ENCODE measurements at places on chromosomes 4 and X.
A peak's percentile ranks its signal among the peaks of the same experiment; 100 is the strongest.

DNA sequence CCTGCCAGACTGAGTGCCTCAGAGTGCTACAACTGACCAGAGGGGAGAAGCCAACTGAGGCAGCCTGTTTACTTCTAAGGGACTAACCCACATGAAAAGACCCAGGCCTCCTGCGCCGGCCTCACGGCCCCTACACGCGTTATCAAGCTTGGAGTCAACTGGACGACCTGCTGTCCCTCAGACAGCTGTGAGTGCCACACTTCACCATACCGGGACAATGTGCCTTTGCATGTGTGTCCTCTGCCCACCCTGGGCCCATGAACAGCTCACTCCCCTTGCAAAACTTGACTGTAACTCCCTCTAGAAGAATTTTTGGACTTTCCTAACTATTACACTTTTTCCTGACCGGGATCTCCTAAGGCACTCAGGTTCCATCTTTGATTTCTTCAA is 1.8 kb downstream of the NOP14 start:
- DNase-seq, result no peak

DNA sequence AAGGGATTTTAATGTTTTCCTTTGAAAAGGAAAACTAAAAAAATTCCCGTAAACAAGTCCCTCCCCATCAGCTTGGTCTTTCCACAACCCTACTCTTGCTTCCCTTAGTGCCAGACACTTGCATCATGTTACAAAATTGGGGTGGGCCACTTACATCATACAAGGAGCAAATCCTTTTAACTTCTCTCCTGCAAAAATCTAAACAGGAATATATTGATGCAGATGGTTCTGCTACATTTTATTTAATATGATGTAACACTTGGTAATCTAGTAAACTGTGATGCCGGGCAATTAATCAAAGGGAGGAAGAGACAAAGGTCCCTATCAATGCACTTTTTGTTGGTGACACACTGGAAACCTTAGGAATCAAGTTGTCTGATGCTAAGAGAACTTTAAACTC is 125.3 kb downstream of the UBE2K start:
- DNase-seq, result no peak

DNA sequence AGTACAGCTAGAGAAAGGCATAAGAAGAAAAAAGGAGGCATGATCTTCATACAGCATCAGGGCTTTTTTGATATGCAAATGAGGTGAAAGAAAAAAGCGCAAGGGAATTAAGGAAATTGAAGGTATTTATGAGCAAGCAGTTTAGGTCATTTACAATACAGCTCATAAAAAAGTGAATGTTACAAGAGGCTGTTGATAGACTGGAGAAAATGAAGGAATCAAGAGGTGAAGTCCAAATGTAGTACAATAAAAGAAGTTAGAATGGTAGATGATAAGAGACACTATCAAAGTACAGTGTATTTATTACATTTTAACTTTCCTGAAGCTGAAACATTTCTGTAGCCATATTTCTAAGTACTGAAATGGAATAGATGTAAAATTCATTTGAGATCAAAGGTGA is 1349.5 kb downstream of the ADGRL3 start:
- no peak for DNase-seq

DNA sequence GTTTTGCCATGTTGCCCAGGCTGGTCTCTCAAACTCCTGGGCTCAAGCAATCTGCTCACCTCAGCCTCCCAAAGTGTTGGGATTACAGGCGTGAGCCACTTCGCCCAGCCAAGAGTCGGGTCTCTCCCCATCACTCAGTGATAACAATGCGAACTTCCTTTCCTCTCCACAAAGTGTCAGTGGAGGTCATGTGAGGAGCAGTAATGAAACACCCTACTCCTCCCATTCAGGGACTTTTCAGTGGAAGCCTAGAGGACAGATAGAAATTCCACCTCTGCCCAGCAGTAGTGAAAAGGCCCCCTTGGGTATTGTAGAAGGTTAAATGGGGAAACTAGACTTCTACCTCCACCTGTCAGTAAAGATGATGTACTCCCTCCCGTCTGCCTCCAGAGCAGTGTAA is 141.9 kb upstream of the STK26 start:
- DNase-seq, result no peak

DNA sequence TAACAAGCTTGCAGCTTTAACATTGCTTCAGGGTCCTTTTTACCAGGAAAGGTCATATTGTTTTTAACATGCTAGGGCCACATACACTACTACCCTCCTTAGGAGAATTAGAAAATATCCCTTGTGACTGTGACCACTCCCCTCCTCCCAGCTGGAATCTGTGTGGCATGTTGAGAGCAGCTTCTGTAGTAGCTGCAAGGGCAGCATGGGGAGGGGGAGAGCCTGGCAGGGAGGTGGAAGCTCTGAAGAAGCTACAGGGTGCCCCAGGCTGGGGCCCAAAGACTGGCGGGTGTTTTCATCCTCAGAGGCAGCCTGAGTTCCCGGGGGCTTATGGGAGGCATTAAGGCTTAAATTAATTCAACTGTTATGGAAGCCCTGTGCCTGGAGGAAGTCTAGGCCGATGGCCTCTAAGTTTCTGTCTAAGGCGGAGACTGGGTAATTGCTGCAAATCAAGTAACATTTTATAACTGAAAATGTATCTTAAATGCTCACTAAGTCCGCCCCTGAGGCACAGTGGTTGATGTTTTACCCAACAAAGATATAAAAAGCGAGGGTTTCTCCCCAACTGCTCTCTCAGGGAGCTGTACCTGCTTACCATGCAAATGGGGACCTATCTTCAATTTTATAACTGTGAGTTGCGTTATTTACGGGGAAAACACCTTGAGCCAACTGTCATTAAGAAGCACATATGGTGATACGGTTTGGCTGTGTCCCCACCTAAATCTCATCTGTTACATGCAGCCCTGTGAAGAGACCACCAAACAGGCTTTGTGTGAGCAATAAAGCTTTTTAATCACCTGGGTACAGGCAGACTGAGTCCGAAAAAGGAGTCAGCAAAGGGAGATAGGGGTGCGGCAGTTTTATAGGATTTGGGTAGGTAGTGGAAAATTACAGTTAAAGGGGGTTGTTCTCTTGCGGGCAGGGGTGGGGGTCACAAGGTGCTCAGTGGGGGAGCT is 37.4 kb upstream of the STS start:
- no peak for DNase-seq

DNA sequence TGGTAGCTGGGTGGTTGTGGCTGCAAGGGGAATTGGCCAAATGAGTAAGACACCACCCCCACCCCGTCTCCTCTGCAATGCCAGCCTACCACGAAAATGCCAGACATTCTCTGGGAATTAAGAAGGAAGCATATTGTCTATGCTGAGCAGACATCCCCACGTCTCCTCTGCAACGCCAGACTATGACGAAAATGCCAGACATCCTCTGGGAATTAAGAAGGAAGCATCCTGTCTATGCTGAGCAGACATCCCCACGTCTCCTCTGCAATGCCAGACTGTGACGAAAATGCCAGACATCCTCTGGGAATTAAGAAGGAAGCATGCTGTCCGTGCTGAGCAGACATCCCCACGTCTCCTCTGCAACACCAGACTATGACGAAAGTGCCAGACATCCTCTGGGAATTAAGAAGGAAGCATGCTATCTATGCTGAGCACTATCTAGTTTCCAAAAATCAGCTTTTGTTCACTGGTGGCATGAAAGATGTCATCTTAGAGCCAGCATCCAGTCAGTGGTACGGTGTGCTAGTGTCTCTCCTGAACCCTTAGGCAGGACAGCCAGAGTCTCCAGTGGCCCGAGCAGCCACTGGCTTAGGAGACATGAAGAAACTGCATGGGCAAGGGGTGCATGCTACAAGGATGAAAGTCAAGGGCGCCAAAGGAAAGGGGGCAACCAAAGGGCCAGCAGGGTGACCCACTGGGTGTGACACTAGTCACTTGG is 339.8 kb upstream of the FRG1 start:
- DNase-seq, result no peak

DNA sequence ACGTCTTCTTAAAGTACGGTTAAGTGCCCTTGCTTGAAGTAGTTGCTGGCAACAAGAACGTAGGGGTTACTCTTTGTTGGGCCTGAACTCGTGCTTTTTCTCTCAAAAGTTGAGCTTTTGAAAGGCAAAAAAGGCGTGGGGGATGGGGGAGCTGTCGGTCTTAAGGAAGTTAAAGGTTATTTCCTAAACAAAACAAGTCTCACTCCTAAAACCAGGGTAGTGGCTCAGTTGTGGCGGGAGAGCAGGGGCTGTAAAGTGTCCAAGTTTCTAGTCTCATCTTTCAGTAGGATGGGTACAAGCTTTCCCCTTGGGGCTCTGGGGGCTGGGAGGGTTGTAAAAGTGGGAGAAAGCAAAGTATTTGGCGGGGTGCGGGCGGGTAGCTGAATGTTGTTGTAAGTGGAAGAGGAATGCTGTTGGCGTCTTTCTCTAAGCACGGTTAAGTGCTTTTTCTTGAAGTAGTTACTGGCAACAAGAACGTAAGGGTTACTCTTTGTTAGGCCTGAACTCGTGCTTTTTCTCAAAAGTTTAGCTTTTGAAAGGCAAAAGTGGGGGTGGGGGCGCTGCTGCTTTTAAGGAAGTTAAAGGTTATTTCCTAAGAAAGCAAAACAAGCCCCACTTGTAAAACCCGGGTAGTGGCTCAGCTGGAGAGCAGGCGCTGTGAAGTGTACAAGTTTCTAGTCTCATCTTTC is 904 bp upstream of the WDR1 start:
- no peak for DNase-seq

DNA sequence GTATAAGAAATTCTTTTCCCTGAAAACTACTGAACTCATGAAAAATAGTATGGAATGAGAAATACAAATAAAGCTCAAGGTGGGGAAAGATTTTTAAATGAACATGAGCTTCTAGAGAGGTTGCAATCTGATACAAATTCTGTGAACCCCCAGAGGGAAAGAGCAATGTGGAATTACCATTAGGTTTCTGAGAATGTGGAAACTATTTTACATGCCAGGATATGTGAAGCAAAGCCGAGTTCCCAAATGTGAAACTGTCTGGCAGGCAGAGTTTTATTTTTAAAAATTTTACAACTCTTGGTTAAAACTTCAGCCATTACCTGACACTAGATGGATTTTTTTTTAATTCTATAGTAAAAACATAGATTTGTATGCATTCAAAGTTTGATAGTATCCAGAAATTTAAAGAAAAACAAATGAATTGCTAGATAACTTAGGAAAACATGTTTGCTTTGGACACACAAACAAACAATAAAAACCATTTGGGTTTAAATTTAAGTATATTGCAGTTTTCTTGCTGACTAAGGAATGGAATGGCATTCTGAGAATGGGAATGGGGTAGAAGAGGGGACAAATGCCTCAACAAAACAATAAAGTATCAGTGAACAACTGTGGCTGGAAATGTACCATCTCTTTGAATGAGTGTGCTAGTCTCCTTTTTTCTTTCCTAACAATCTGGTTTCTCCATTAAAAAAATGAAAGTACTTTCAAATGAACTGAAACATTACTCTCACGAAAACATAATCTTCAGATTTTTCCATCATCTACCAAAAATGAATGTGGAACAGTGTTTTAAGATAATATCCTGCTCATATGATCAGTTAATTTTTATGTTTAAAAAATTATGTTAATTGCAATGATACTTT is 99.6 kb downstream of the PCDH18 start:
- no peak for DNase-seq

GRCh38 chr4:1023075-1023640 is 11.7 kb downstream of the FGFRL1 start:
- DNase-seq, result no peak

- DNase-seq, result no peak
Measured at GRCh38 chr4:52266537-52267137, 215.5 kb downstream of the SPATA18 start.

- no peak for DNase-seq
Measured at GRCh38 chr4:128955751-128956150, 137.6 kb downstream of the SCLT1 start.

DNA sequence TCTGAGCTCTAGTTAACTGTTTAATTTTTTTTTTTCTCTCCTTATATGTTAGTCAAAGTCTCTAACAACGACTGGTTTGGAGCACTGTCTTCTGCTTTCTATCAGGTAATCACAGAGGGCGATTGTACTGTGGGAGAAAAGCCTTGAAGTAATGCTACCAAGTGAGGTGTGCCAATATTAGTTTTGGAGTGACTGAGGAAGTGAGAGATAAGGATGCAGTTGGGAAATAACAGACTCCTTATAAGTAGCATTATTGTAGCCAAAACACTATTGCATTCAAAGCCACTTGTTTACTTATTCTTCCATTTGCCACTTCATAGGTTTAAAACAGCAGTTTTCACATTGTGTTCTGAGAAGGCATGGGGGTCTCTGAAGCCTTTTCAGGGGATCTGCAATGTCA is 79.1 kb upstream of the SLC6A14 start:
- no peak for DNase-seq

DNA sequence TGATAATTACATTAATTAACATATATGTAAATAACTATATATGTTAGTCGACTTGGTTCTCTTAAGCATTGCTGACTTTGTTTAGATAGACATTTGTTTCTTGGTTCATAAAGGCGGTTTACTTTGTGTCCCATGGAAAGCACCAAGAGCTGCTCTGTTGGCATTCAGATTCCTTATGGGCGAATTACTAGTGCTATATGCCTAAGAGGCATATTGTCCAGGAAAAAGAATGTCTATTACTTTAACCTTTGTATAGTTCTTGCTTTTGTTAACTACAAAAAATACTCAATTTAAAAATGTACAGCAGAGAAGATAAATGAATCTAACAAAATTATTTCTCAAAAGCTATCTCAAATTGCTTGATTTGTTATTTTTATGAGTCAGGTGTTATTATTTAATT is 532.8 kb downstream of the FAT4 start:
- no peak for DNase-seq

DNA sequence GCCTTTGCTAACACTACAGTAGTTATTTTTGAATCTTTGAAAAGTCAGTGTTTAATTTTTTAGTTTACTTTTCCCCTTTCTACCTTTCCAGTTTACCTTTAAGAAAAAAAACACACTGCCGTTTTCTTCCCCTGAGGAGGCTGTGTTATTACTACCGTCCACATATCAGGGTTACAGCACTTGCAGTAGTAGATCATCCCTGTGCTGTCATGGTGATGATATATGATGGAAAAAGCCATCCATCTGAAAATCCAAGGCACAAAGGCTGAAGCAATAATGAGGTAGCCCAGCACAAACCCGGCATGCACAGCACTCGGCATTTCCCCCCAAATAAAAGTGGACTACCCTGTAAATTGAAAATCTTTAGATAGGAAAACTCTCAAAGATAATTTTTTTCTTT is 258.7 kb downstream of the CXXC4 start:
- DNase-seq, result no peak

GRCh38 chrX:41137589-41137988 is 52.3 kb downstream of the USP9X start:
- DNase-seq, result peak; percentile 35

DNA sequence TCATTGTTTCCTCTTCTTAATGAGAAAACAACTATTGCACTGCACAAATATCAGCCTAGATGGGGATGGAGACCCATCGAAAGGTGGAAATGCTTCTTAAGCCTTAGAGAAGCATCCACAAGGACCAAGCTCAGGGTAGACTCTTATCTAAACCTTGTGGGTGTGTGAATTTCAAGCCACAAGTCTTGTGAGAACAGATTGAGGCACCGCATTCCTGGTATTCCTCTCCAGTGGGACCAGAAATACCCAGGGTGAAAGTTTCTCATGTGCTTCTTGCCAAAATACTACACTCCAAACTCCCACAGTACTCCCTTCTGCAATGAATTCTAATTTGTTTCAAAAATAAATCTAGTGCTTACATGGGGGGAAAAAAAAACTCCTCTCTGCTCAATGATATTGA is 375.6 kb downstream of the PDGFC start:
- no peak for DNase-seq

Measured in ELR (cell line).